Airway epithelial cell (primary cell): ENCODE measurements at places on chromosomes 16 and 17. TPM values are rescaled to one million over a fixed set of nuclear protein-coding genes. Genes with fewer than 3 reads are reported as not detected.

TXNL4B gene
- total RNA-seq, result 6.7 and 7.2 TPM in 2 replicates

TM4SF5 gene
- total RNA-seq, result not detected in 2 replicates

SEZ6 gene
- not detected in 2 replicates for total RNA-seq

CACNG4 gene
- total RNA-seq, result 0.65 and 0.99 TPM in 2 replicates

PRSS22 gene
- total RNA-seq, result 21.6 and 23.4 TPM in 2 replicates

PLA2G10 gene
- total RNA-seq, result not detected in 2 replicates

CCDC154 gene
- total RNA-seq, result not detected in 2 replicates

SPEM3 gene
- not detected in 2 replicates for total RNA-seq

MILR1 gene
- 0.28 and 4.3 TPM in 2 replicates for total RNA-seq

ANKRD40CL gene
- not detected in 2 replicates for total RNA-seq

CHD3 gene
- total RNA-seq, result 67.2 and 79.1 TPM in 2 replicates

LHX1 gene
- not detected in 2 replicates for total RNA-seq

TMC8 gene
- total RNA-seq, result 0.46 and 0.85 TPM in 2 replicates

KRT25 gene
- total RNA-seq, result not detected in 2 replicates

MYH2 gene
- total RNA-seq, result not detected in 2 replicates

CTF1 gene
- 1.6 and 2.5 TPM in 2 replicates for total RNA-seq

NEUROD2 gene
- not detected in 2 replicates for total RNA-seq

VASN gene
- total RNA-seq, result 15.0 and 18.3 TPM in 2 replicates

SDR42E1 gene
- total RNA-seq, result 10.3 TPM in 2 replicates

C16orf89 gene
- total RNA-seq, result not detected in 2 replicates

C1QTNF8 gene
- total RNA-seq, result not detected in 2 replicates

KCNJ18 gene
- total RNA-seq, result not detected in 2 replicates

CACNA1G gene
- total RNA-seq, result 0.05 TPM in 1 of 2 replicates, not detected in the other

MT1M gene
- total RNA-seq, result not detected in 2 replicates

IRX3 gene
- 11.8 and 13.1 TPM in 2 replicates for total RNA-seq

ABAT gene
- 5.9 and 9.3 TPM in 2 replicates for total RNA-seq

PRDM7 gene
- total RNA-seq, result not detected in 2 replicates

CLDN6 gene
- 0.63 and 0.70 TPM in 2 replicates for total RNA-seq

FKBP10 gene
- total RNA-seq, result 100 and 141 TPM in 2 replicates

ADAD2 gene
- total RNA-seq, result not detected in 2 replicates

DNAJA2 gene
- total RNA-seq, result 46.0 and 50.1 TPM in 2 replicates

PERCC1 gene
- total RNA-seq, result not detected in 2 replicates

CACNG3 gene
- total RNA-seq, result not detected in 2 replicates

INCA1 gene
- 0.42 TPM in 1 of 2 replicates, not detected in the other for total RNA-seq

KRT15 gene
- 292 and 317 TPM in 2 replicates for total RNA-seq

FZD2 gene
- total RNA-seq, result 3.3 and 4.6 TPM in 2 replicates
